ENCODE measurements at places on chromosomes 12 and 14. TPM values are rescaled to one million over a fixed set of nuclear protein-coding genes. Genes with fewer than 3 reads are reported as not detected.

The HOXC5 gene
- total RNA-seq: 0.61 TPM

The GDF11 gene
- total RNA-seq: 7.5 TPM

DNA sequence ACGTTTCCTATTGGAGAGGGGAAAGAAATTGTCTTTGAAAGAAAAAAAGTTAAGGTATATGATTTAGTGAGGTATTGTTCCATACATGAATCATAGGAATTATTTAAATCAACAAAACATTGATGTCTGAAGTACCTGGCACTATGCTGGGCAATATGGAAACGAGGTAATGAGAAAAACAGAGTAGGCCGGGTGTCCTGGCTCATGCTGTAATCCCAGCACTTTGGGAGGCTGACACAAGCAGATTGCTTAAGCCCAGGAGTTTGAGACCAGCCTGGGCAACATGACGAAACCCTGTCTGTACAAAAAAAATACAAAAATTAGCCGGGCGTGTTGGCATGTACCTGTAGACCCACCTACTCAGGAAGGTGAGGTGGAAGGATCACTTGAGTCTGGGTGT, 45.9 kb downstream of the AEBP2 start:
- DNase-seq: no peak

The GPRC5D gene
- total RNA-seq: not detected

GRCh38 chr12:64240781-64241180, 18.7 kb upstream of the KICS2 start:
- no peak for DNase-seq

Data from PC-9 (cell line).